ENCODE measurements at places on chromosomes 5 and 9.

GRCh38 chr9:38727497-38728001 is 7.6 kb upstream of the FAM240B start:
- DNase-seq, result peak; percentile 9

DNA sequence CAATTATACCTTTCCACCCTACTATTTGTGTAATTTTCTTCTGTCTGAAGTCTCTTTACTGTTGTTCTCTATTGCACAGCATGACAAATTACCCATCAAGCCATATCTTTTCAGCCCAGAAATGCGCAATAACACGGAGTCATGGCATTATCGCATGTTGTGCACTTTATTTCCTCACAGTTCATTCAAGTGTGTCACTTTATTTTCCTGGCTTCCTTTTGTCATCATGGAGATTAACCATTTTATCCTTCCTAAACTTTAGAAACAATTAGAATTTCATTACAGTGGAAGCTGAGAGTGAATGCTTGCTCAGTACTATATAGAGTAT is 41.3 kb upstream of the MEF2C start:
- no peak for DNase-seq

GRCh38 chr5:107242411-107243219 is 428.1 kb downstream of the EFNA5 start:
- no peak for DNase-seq

GRCh38 chr5:139657363-139658321 is 9.5 kb downstream of the CXXC5 start:
- no peak for DNase-seq

- DNase-seq, result no peak
Observed at GRCh38 chr9:115694014-115694413, 459.6 kb upstream of the PAPPA start.

- no peak for DNase-seq
Observed at GRCh38 chr9:3224931-3225330, 300.9 kb downstream of the RFX3 start.

GRCh38 chr5:173530547-173530946 is 85.9 kb downstream of the BOD1 start:
- DNase-seq, result no peak

GRCh38 chr9:133991964-133992779 is at the start of gene VAV2:
VAV2 (minus strand) TSS chr9:133992324; CDS start chr9:133992278, 46 bp downstream.
- DNase-seq, result no peak

- DNase-seq, result no peak
Observed at GRCh38 chr5:125042261-125042890, 295.9 kb upstream of the ZNF608 start.

- DNase-seq, result no peak
Observed at GRCh38 chr5:60687927-60688720, 11.8 kb downstream of the DEPDC1B start.

GRCh38 chr9:134888603-134889190 is 8.1 kb downstream of the FCN2 start:
- no peak for DNase-seq

DNA sequence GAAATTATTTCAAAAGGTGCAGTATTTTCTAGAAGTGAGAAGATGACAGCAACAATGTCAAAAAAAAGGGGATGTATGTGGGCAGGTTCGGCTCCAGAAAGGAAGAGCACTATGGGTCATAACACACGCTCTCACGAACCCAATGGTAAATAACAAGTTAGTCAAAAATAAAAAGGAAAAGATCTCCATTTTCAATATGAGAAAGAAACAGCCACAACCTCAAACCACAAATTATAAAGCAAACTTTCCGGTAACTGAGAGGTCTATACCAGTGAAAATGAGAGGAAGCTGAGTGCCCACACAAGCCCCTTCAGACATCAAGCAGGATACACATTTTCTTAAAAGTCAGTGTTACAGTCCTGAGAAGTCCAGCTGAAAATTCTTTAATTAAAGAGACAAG is 398.5 kb upstream of the RPS23 start:
- DNase-seq, result no peak

DNA sequence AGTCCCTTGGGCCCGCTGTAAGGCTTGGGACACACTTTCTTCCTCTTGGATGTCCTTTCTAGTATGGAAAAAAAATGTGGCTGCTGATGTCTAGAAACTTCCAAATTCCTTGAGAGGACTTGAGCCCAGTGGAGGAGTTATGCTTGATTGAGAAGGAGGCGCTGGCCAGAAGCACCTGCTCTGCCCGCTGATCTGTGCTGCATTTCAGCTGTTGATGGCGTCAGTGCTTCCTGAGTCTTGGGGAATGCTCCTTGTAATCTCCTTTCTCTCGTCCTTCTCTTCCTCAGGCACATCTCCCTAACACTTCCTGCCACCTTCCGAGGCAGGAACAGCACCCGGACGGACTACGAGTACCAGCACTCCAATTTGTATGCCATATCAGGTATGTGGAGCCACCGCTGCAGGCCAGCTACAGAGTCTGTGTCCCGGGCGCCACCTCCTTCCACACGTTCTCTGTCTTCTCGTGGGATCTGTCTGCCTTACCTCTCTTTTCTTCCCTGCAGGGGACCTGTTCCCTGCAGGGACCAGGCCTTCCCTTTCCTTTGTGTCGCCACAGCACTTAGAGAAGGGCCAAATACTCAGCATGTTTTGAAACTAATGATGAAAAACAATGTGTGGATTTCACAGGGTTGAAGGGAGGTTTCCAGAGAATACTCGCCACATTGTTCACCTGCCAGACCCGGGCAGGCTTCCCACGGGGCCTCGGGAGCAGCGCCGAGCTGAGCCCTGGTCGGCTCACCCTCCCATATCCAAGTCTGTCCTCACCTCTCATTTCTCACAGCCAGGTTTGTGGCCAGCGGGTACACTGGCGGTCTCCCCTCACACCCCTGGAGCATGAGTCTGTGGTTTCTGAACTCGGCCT is 95.2 kb downstream of the MVB12B start:
- DNase-seq, result no peak

DNA sequence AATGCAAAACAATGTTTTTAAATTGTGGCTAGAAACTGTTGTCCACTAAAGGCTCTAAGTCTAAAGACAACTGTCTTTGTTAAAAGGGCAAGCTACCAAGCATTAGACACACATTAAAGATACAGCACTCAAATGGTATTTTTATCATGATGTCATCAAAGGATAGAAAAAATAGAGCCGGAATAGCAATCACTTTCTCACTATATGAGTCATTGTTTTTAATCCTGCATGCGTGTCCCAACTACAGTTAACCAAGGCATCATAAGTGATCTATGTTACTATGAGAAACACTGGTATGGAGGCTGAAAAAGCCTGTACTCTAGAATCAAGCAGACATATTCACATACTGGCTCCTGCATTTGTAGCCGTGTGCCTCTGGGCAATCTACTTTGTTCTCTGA is 1.9 kb upstream of the PJA2 start:
- no peak for DNase-seq

GRCh38 chr5:173237875-173238220 is 2.8 kb upstream of the NKX2-5 start:
- DNase-seq, result no peak

- no peak for DNase-seq
Observed at GRCh38 chr5:81226286-81226685, 6.8 kb upstream of the CKMT2 start.

DNA sequence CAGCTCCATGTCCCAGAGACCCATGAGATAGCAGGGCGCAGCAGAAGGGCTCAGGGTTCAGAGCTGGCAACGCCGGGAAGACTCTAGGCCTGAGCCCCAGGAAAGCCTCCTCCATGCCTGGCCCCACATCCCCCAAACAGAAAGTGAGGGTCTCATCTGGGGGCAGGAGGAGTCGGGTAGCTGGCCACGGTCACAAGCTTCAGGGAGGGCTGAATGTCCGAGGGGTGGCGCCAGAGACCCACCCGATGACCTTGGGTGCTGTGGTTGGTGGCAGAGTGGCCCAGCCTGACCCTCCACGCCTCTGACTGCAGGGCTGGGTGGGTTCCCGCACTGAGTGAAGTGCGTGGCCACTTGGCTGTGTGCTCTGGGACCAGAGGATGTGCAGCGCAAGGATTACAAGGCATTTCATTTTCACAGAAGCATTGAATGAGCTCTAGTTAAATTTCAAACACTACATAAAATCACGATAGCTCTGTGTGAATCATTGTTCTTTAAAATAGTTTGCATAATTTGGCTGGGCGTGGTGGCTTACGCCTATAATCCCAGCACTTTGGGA is 3.0 kb downstream of the C8G start:
- peak; percentile 73 for DNase-seq

- no peak for DNase-seq
Observed at GRCh38 chr5:160361624-160362228, 8.7 kb downstream of the C1QTNF2 start.

- no peak for DNase-seq
Observed at GRCh38 chr9:112863214-112863613, 27.5 kb downstream of the SLC46A2 start.

DNA sequence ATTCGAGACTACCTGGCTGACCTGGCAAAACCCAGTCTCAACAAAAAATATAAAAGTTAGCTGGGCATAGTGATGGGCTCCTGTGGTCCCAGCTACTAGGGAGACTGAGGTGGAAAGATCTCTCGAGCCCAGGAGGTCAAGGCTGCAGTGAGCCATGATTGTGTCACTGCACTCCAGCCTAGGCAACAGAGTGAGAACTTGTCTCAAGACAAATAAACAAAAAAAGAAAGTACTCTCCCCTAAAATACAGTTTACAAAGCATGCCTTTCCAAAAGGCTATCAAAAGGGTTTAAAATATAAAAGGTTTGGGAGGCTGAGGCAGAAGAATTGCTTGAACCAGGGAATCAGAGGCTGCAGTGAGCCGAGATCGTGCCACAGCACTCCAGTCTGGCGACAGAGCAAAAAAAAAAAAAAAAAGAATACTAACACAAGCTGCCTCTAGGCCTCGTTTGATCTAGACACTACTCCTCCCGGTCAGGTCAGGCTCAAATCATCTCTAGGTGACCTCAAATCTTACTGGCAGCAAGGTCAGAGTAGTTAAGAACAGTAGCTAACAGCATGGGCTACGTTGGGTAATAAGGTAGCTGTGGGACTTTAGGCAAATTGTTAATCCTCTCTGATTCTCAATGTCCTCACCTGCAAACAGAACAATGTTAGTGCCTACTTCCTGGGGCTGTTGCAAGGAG is 9.3 kb downstream of the NAIF1 start:
- DNase-seq, result no peak

DNA sequence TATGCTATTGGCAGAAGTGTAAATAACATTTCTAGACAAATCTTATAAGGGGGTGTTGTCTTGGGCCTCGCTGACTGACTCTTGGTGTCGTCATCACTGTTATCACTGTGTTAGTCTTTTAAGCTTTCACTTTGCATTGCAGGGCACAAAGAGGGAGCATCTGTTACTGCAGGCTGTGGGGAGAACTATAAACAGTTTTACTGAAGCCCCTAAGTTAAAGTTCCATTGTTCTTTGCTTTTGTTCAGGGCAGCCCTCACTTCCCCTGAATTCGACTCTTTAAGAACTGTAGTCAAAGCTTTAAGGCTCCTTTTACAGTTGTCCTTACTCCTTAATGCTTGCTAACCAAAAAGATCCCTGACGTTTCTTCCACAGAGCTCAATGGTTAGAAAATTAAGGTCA is 605.0 kb downstream of the RAB3C start:
- no peak for DNase-seq

GRCh38 chr9:135887585-135888050 is 19.7 kb downstream of the CAMSAP1 start:
- DNase-seq, result no peak

GRCh38 chr9:109903515-109904138 is 123.6 kb downstream of the PALM2AKAP2 start:
- peak; percentile 65 for DNase-seq

- no peak for DNase-seq
Observed at GRCh38 chr5:179869641-179870402, 11.2 kb upstream of the MRNIP start.

GRCh38 chr9:98627296-98627695 is 81.4 kb downstream of the GABBR2 start:
- no peak for DNase-seq

GRCh38 chr5:68285851-68286611 is 70.5 kb downstream of the PIK3R1 start:
- DNase-seq, result peak; percentile 75

DNA sequence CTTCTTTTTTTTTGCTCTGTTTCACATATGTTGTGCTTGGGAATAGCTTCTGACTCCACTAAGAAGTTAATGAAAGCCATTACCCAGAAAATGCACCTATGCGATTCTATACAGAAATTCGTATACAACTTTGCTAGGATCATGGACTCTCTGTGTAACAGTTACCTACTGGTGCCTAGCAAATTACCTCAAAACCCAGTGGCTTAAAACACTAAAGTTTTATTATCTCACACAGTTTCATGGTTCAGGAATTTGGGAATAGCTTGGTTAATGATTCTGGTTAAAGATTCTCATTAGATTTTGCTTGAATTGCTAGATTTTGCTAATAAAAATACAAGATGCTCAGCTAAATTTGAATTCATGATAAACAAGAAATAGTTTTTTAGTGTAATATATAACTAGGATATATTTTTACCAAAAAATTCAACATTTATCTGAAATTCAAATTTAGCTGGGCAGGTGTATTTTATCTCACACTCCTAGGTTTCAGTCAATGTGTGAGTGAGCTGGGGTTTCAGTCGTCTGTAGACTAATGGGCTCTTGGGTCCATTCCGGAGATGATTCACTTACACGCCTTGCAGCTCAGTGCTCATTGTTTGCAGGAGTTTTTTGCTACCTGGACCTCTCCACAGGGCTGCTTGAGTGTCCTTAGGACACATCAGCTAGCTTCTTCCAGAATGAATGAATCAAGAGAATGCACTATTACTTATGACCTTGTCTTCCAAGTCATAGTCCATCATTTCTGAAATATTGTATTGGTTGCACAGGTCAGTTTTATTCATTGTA is 75.1 kb downstream of the MROH2B start:
- no peak for DNase-seq

DNA sequence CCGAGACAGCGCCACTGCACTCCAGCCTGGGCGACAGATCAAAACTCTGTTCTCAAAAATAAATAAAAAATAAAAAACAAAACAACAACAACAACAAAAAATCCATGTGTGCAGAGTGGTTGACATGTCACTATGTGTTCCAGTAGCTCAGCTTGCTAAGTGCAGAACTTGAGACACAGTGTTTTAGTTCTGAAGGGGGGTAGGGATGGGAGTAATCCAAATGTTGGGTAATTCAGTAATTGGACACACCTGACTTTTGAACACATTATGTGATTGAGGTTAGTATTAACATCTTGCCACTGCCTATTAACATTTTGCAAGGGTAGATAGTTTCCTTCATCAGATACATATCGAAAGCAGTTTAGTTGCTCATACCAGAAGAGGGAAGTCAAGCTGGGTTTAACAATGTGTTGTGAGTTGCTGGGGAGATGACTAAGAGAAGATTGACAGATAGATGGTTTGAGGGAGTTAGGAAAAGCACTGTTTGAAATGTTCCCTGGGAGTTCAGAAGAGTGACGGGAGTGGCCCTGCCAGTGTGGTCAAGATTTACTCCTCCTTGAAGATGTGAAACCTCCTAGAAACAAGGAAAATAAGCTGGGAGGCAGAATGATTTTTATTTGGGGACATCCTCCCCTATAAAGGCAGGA is 928 bp downstream of the HACD4 start:
- peak; percentile 40 for DNase-seq

DNA sequence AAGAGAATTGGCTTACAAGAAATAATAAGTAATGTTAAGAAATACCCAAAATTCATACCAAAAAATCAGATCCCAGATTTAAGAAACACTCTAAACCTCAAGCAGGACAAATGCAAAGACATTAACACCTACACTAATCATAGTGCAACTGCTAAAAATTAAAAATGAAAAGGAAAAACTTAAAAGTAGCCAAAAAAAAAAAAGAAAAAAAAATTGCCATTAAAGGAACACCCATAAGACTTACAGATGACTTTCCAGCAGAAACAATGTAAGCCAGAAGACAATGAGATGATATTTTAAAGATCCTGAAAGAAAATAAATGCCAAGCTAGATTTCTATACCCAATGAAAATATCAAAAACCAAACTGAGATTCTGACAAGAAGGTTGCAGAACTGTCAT is 101.5 kb downstream of the DENND1A start:
- no peak for DNase-seq
